ENCODE measurements at places on chromosomes 3 and 15.

DNA sequence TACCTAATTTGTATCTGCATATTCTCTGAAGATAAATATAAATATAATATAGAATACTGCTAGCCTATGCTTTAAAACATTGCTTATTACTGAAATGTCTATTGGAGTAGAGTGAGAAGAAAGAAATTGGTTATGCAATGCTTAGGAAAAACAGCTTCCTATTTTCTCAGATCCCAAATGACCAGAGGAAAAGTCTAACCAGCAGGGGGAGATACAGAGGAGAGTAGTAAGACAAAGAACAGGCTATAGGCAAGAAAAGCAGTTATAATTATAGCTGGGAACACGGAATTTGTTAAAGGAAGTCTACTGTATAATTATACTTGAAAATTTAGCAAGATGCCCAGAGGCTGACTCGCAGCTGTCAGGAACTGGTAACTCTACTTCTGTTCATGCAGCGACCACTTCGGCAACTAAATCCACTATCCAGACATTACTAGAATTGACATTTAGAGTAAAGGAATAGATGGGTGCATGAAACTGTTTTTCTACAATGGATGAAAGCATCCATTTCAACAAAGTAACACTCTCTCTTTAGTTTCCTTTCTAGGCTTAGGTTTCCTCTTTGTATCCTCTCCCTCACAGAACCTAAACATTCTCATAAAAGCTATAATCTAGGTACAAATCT is 97.2 kb downstream of the TBC1D5 start:
- no peak for DNase-seq

- no peak for DNase-seq
Observed at GRCh38 chr3:134563601-134564000, 77.7 kb downstream of the CEP63 start.

GRCh38 chr3:124597979-124598378 is 132.3 kb upstream of the UMPS start:
- DNase-seq: no peak

- no peak for DNase-seq
Observed at GRCh38 chr15:89052474-89052873, 35.8 kb upstream of the ABHD2 start.

DNA sequence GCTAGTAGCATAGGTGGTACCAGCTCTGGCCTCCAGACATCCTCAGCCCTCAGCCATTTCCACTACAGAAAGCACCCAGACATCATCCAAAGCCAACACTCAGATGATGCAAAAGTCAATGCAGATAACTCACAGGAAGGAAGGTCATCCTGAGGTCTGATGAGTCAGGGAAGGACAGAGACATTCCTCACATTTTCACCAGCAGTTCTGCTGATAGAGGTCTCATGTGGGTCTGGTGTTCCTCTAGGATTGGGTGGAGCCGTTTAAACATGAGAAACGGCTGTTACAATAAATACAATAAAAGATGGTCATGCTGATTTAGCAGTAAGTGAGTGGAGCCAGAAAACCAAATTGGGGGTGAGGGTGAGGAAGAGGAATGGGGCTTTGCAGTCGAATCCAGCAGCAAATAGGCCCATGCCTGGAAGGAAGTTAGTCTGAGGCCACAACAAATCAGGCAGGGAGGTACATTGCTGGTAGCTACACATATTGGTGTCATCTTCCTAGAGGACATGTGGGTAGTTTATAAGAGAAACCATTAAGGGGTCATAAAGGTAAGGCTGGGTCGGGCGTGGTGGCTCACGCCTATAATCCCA is 33.3 kb upstream of the FLNB start:
- no peak for DNase-seq

DNA sequence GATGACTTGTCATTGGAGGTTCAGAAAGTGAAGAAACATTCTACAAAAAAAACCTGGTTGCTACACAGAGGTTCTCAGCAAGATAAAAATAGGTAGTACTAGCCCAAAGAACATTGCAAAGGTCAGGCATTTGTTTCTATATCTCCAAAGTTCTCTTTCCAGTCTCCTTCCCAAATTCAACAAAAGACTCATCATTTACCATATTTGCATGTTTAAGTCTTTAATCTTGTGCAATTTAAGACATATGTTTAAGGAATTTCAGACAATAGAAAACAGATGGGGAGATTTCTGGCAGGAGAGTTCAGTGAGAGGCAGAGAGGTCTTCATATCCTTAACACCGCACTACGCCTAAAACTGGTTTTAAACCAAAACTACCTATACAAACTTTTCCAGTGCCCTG is 173.8 kb upstream of the THBS1 start:
- DNase-seq: no peak

GRCh38 chr3:105359098-105359762 is 7.5 kb upstream of the ALCAM start:
- DNase-seq: no peak

DNA sequence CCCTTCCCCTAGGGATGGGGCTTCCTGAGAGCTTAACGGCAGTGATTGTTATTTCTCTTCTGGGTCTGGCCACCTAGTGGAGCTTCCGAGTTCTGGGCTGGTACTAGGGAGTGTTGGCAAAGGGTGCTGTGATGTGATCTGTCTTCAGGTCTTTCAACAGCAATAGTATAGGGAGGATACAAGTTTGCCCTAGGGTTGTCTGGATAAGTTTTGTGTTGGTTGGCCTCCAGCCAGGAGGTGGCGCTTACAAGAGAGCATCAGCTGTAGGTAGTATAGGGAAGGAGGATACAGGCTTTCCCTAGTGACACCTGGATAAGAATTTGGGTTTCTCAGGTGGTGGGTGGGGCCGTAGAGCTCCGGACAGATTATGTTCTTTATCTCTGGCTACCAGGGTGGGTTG is 19.2 kb upstream of the CPOX start:
- DNase-seq: no peak

DNA sequence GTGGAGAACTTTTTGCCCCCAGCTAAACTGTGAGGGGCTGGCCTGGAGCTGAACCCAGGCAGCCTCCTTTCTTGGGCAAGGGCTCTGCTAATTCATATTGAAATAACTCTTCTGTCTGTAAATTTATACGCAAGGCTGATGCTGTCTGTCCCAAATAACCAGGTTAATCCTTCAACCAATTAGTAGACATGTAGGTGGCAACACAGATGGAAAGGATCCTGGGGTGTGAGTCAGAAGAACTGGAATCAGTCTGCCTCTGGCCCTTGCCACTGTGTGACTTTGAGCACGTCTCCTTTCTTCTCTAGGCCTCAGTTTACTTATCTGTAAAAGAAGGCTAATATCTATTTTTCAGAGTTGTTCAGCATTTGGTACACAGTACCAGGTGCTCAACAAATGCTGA is 48.3 kb upstream of the IREB2 start:
- DNase-seq: no peak

DNA sequence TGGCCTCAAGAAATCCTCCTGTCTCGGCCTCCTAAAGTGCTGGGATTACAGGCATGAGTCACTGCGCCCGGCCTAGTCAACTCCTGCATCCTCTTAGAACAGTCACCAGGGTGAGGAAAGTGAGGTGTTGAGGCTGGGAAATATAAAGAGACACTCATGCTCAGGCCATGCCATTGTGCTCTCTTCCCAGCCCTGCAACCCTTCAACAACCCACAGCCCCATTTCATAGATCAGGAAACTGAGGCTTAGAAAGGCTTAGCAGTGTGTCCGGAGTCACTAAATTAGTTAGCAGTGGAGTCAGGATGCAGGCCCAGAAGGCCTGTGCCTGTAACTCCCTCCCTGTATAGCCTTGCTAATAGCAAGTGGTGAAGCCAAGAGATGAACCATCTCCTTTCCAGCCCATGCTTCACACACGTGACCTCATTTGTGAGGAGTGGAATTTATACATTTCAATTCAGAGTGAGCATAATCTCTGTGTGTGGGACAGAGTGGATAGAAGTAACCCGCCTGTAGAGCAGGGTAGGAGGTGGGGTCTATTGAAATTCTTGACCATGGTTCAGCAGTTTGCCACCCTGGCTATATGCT is 51.7 kb upstream of the USP3 start:
- DNase-seq: no peak

DNA sequence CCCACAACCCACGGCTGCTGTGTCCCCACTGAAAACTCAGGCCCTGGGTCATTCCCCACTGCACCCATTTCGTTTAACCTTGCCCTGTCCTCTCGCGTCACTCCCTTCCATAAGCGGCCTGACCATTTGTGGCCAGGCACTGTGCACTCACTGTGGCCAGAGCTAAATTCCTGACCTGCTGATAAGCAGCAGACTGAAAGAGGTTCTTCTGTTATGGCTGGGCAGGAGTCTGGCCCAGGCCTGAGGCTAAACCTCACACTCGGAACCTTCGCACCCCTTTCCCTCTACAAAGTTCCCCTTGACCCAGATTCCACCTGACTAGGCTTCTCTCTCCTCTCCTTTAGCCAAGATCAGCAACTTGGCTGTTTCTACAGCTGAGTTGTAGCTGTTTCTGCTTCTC is 62.3 kb downstream of the ADAMTS17 start:
- no peak for DNase-seq

- no peak for DNase-seq
Observed at GRCh38 chr3:105539897-105540296, 173.2 kb downstream of the ALCAM start.
